ENCODE measurements at places on chromosomes 6 and 20. TPM values are rescaled to one million over a fixed set of nuclear protein-coding genes. Genes with fewer than 3 reads are reported as not detected.

GRCh38 chr20:40896814-40897700 lies 131.6 kb upstream of the TOP1 start:
- no peak for DNase-seq

DNA sequence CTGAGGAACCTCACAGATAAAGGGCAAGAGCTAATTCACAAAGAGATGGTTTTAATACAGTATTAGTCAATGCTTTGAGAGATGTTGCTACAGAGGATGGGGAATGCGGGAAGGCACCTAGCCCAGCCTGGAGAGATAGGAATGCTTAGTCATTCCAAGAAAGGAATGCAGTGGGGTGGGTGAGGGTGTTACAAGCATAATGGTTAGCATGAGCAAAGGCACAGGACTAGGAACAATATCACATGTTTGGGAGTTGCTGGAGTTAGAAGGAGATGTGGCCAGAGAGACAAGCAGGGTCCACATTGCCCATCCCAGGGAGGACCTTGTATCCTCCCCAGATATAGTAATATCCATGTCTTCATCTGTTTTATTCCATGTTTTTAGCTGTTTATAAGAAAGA lies 107.0 kb upstream of the OGFRL1 start:
- DNase-seq: no peak

DNA sequence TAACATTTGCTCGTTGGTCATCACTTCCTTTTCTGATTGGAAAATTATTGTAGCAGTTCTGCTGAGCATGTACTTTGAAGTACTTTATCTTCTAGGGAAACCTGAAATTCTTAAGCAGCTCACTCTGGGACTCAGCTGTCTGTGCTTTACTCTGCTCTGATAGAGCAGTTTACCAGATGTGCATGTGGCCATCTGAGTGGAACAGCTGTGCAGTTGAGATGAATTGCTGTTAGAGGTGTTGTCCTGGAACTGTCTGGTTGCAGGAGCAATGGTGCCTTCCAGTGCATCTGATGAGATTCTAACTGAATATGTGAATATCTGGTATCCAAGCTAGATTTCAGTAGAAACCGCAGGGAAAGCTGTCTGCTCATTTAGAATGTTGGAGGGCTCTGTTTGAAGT lies 27.2 kb downstream of the PANK2 start:
- DNase-seq: no peak

DNA sequence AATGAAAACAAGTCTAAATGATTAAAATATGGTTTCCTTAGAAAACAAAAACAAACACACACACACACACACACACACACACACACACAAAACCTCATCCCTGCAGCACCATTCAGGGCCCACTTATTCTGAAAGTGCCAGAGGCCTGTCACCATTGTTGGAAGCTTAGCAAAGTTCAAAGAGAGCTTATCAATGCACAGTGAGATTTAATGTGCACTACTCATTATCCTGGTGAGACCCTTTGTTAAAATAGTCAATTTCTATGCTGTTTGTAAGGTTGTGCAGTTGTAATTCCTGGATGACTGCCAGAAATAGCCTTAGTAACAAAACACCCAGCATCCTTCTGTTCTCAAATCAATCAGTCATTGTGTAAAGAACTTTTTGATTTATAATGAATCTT lies 482.9 kb downstream of the GRIK2 start:
- DNase-seq: no peak

- DNase-seq: no peak
Measured at GRCh38 chr20:63964412-63964811, 5.3 kb downstream of the ZNF512B start.

DNA sequence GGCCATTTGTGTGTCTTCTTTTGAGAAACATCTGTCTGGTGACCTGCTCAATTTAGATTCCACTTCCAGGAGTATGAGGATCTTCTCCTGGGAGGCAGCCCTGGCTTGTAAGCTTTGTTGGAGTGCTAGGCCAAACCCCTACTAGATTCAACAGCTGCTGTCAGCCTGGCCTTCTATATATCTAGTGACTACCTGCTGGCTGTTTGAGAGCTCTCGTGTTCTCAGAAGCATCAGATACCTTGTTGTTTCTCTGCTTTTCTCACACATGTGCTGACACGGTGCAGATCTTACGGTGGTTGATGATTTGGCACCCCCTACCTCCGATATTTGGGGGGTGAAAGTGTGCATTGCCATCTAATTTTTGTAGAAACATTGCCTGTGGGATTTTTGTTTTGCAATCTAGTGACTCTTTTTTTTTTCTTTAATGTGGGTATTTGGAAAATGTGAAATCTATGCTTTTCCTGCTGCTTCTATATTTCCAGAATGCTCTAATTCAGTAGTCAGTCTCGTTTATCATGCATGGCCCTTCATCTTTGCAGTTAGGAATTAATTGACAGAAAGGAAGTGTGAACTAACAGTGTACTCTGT lies 4.7 kb downstream of the CCN2 start:
- no peak for DNase-seq

Gene CCN6
- 0.28 TPM for polyA plus RNA-seq

Gene NCOA3
- 15.9 TPM for polyA plus RNA-seq
